ENCODE measurements at places on chromosomes 16 and 17. TPM values are rescaled to one million over a fixed set of nuclear protein-coding genes. Genes with fewer than 3 reads are reported as not detected.

The OR1F1 gene
- total RNA-seq, result not detected

- no peaks in the 10 kb centered on the region for H3K4me1 ChIP-seq
- H3K4me3 ChIP-seq, result no peak overlapping the region
- no peak for DNase-seq
- no peak overlapping the region for H3K27ac ChIP-seq
These were observed 56.1 kb downstream of the ESRP2 start for GRCh38 chr16:68179855-68180254.

DNA sequence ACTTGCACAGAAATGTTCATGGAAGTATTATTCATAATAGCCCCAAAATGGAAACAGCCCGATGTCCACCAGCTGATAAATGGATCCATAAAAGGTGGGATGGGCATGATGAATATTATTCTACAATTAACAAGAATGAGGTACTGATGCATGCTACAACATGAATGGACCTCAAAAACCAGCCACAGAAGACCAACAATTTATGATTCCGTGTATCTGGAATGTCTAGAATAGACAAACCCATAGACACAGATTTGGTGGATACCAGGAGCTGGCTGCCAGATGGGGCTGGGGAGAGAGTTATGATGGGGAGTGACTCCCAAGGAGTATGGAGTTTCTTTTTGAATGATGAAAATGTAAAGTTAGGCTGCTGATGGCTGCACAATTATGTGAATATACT is 10.8 kb upstream of the NAGLU start:
- H3K27ac ChIP-seq, result peak overlapping the region; percentile 29
- peaks cover 38% of the 10 kb centered on the region for H3K4me1 ChIP-seq
- H3K36me3 ChIP-seq, result peaks cover 17% of the 10 kb centered on the region
- no peak overlapping the region for H3K4me3 ChIP-seq

The NUBP1 gene
- total RNA-seq, result 37.9 TPM

The GUCY2D gene
- 2.6 TPM for total RNA-seq

GRCh38 chr17:34714475-34715410 is 135.4 kb downstream of the TMEM132E start:
- no peak for DNase-seq
- H3K36me3 ChIP-seq, result no peaks in the 10 kb centered on the region
- H3K27ac ChIP-seq, result no peak overlapping the region
- no peak overlapping the region for H3K4me3 ChIP-seq
- no peaks in the 10 kb centered on the region for H3K27me3 ChIP-seq
